ENCODE measurements at places on chromosomes 3 and 15.
A peak's percentile ranks its signal among the peaks of the same experiment; 100 is the strongest.

DNA sequence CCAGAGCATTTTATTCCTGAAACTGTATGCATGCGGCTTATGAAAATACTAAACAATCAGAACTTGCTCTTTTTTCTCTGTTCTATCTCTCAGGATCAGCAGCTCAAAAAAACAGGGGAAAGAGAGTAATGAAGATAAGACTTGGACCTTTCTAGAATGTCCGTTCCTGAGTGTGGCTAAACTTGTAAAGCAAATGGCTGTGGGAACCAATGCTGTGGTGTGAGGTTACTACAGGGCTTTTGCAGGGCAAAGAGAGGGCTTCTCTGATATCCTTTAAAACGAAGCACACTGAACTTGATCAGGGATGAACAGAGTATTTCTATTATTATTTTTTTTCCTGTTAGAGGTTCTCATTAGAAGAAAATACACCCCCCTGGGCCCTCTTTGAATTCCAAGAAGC is 223.4 kb downstream of the THRB start:
- no peak for DNase-seq

DNA sequence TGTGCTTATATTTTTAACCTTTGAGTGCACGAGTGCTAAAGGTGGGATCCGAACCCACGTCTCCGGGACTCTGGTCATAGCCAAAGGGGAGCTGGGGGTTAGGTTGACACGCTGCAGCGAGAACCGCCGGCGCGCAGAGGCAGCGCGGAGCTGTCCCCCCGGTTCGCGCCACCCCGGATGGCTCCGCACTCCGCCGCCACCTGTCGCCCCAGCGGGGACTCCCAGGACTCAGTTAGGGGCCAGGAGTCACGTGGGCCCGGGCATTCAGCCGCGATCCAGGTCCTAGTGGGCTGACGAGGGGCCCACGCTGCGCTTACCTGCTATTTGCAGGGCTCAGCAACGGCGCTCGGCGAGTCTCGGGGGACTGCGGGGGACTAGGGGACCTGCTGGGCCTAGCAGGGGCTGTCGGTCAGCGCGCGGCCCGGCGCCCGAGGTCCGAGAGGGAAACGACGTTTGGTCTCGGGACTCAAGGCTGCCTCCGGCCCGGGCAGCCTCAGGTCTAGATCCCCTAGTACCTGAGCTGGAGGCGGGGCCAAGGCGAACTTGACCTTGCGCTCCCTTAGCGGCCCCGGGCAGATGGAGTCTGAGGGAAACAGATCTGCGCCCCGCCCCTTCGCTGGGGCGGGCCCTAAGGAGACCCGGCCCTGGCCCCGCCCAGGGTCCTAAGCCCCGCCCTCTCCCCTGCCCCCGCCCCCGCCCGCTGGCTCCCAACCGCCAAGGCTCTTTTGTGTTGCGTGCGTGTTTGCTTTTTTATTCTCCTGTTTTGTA is at the start of gene NMNAT3:
NMNAT3 (minus strand) TSS at position 585 of the 768 bp plus-strand sequence. CDS start 50,248 bp downstream, outside the sequence.
- peak; percentile 93 for DNase-seq

DNA sequence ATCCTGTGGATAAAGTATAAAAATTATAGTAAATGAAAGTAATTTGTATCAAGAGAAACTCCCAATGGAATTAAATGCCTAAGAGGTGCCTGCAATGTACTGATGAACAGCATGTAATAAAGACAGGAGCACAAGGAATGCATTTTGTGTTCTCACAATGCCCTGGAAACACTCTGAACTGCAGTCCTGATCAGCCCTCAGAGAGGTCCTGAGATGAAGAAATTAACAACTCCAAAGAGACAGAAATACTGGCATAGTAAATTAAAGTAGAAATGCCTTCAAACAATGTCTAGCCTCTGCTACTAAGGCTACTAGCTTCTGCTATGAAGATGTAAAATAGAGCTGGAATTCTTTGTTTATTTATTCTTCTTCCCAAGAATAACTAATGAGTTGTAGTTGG is 59.9 kb downstream of the CFAP20DC start:
- DNase-seq: no peak

GRCh38 chr3:16841904-16842271 is 42.9 kb upstream of the PLCL2 start:
- DNase-seq: peak; percentile 62

DNA sequence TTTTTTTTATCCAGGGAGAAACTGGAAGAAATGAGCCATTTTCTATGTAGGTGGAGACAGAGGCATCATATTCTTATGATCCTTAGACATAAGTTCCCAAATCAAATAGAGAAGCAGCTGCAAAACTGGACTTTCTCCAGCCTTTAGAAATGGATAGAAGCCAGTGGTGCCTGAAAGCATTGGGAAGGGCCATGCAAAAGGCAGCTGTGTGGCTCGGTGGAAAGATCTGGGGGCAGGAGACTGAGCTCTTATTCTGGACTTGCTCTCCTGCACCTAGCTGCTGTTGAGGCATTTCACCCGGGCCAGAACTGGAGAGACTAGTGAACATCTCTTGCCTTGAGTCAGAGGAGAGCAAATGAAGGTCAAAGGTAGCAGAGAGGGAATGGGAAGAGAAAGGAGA is 73.1 kb downstream of the TFG start:
- DNase-seq: no peak

DNA sequence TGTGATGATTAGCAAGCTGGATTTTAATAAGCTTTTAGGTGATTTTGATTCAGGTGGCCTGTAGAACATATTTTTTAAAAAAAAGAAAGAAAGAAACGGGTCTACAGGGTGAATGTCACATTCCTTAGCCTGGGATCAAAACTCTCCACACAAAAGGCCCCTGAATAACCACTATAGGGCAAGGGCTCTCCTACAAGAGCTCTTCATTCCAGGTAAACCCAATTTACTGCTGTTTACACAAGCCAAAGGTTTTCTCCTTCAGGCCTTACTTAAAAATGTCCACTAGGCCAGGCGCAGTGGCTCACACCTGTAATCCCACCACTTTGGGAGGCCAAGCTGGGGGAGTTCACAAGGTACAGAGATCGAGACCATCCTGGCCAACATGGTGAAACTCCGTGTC is 8.3 kb downstream of the MSL2 start:
- DNase-seq: no peak

DNA sequence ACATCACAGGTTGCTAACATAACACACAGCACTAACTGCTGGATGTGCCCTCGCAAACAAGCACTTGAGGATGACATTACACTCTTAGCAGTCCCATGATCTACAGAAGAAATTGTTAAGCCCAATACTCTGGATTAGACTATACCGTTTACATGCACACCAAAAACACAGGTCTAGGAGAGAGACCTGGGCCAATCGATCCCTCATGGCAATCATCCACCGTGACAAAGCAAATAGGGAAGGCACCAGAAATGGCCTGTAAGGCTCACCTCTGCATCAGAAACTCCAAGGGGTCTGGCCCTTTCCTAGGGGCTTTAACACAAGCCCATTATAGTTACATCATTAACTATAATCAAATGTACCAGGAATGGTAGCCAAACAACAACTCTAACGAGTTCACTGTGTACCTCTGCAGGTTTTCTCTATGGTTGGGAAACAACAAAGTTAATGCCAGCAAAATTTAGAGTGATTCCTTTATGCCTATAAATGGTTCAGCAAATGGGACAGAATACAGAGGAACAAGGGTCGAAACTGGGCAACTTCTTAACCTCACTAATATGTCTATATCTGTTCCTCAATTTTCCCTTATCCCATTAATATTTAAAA is 18.5 kb downstream of the TRANK1 start:
- DNase-seq: no peak

DNA sequence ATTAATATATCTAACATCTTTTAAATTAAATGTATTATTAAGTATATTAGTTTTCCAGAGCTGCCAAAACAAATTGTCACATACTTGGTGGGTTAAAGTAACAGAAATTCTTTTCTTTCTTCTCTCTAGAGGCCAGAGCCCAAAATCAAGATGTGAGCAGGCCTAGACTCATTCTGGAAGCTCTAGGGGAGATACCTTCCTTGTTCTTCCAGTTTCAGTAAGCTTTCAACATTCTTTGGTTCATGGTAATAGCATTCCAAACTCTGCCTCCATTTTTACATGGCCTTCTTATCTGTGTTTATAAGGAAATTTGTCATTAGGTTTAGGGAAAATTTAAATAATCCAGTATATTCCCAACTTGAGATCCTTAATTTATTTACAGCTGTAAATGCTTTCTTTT is 1054.6 kb upstream of the GBE1 start:
- no peak for DNase-seq
